ENCODE measurements at places on chromosomes 13 and 19.

- DNase-seq = no peak
Measured at GRCh38 chr13:21620861-21621260, 16.9 kb upstream of the MICU2 start.

GRCh38 chr19:40461669-40462221 is 3.8 kb downstream of the BLVRB start:
- no peak for DNase-seq

- no peak for DNase-seq
Measured at GRCh38 chr19:48672994-48673393, at the start of gene NTN5. Gene NTN5, minus strand, starts transcription at chr19:48673017. Its CDS starts 2,031 bp downstream, at chr19:48670986.

DNA sequence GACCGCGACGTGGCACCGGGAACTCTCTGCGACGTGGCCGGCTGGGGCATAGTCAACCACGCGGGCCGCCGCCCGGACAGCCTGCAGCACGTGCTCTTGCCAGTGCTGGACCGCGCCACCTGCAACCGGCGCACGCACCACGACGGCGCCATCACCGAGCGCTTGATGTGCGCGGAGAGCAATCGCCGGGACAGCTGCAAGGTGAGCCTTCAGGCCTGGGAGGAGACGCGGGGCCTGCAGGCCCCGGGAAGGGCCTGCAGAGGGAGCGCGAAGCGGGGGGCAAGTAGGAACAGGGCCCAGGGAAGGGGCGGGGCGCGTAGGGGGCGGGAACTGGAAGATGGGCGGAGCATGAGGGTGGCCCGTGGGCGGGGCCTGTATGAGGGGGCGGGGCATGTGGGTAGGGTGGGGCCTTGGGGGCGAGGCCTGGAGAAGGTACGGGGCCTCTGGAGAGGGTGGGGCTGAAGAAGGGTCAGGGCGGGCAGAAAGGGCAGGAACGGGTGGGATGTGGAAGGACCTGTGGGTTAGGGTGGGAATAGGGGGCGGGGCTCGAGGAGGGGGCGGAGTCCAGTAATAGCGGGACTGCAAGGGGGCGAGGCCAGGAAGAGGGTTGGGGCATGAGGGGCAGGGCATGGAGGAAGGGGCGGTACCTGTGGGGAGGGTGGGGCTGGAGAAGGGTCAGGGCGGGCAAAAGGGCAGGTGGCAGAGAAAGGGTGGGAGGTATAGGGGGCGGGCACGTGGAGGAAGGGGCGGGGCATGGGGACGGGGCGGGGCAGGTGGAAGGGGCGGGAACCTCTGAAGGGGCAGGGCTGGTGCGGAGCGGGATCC is 2.5 kb downstream of the CFD start:
- no peak for DNase-seq

GRCh38 chr19:3792114-3792513 is 5.9 kb upstream of the MATK start:
- DNase-seq = no peak

GRCh38 chr13:42625611-42626010 is 51.7 kb downstream of the TNFSF11 start:
- DNase-seq = no peak

DNA sequence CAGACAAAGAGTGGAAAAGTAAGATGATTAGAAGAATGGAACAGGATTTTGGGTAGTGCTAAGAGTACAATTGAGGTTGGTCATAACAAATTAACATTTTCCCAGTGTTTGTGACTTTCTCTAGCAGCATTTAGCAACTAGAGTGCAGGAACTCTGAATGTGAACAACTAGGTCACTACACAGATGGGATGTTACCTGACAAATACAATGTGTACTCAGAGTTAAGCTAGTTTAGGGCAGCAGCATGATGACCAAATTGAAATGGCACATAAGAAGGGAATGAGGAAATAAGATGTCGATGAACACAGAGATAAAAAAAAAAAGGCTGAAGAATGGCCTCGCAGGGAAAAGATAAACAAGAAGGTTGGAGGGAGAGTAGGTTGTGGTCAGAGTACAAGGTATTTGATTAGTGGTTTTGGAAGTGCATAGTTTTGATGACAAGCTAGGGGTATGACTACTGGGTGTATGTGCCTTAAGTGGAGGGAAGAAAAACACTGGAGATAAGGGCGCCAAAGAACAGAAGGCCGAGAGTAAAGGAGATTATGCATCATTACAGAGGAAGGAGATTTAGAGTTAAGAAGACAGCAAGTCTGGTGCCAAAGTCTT is 381.1 kb downstream of the FGF14 start:
- DNase-seq = no peak

DNA sequence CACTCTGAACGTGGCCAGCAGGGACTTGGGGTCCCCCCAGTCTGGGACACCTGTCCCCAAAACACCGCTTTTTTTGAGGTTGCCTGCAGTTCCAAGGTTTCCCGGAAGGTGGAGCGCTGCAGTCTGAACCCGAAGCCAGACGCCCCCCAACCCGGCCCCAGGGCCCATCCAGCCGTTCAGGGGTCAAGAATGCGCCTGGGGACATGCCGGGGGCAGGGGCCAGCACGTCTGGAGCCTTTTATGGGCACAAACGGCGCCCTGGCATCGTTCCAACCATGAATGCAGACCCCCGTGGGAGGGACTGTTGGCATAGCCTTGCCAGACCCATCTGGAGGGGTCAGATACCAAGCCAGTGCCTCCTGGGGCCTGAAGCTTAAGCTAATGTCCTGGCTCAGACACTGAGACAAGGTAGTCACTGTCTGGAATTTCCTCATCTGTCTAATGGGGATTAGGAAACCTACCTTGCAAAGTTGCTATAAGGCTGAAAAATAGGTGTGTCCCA is 6.9 kb downstream of the S1PR5 start:
- DNase-seq = no peak

- peak; percentile 99 for DNase-seq
Measured at GRCh38 chr19:38316477-38317067, 825 bp upstream of the YIF1B start.

DNA sequence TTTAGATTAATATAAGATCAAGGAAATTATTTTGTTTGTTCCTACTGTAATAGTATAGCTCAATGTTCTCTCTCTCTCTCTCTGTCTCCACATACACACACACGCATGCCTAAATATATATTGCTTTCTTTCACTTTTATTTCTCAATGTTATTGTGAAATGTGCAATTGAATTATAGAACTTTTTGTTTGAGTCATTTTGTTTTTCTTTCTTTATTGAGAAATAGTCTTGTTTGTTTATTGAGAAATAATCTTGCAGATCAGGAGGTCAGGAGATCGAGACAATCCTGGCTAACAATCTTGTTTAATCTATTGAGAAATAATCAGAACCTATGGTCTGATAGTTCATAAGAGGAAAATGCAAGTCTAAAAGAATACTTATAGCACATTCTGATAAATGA is 1581.3 kb downstream of the EFNB2 start:
- DNase-seq = no peak

GRCh38 chr13:36919171-36919832 is 736 bp downstream of the SMAD9 start:
- peak; percentile 56 for DNase-seq

GRCh38 chr13:25738342-25739196 is 313.2 kb downstream of the SHISA2 start:
- peak; percentile 4 for DNase-seq

DNA sequence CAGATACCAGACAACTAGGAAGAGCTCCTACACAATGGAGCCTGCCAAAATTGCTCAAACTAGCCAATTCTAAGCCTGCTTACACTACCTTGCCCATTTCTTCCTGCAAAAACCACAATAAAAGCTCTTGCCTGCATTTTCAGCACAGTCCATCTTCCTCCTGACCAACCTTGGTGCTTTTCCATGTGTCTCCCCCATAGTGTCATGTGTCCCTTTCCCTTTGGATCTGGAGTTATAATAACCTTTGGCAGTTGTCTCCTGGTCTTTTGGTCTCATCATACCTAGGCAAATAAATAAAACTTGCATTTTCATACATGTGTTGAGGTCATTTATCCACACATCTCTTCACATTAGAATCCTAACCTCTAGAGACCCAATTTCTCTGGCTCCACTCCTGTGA is 203.1 kb upstream of the TRPC4 start:
- DNase-seq = no peak

DNA sequence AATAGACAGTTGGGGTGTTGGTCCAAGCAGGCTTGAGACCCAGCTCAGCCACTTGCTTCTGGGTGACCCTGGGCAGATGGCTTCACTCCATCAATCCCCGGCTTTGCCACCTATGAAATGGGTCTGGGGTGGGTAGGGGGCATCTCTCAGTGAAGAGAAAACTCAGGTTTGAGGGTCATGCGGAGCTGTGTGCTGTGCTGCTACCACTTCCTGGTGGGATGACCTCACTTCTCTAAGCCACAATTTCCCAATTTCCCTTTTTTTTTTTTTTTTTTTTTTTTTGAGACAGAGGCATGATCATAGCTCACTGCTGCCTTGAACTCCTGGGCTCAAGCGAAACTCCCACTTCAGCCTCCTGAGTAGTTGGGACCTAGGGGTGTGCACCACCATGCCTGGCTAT is 4.6 kb upstream of the PLAUR start:
- DNase-seq = no peak

GRCh38 chr13:44211286-44211685 is 162.3 kb upstream of the SERP2 start:
- DNase-seq = no peak

DNA sequence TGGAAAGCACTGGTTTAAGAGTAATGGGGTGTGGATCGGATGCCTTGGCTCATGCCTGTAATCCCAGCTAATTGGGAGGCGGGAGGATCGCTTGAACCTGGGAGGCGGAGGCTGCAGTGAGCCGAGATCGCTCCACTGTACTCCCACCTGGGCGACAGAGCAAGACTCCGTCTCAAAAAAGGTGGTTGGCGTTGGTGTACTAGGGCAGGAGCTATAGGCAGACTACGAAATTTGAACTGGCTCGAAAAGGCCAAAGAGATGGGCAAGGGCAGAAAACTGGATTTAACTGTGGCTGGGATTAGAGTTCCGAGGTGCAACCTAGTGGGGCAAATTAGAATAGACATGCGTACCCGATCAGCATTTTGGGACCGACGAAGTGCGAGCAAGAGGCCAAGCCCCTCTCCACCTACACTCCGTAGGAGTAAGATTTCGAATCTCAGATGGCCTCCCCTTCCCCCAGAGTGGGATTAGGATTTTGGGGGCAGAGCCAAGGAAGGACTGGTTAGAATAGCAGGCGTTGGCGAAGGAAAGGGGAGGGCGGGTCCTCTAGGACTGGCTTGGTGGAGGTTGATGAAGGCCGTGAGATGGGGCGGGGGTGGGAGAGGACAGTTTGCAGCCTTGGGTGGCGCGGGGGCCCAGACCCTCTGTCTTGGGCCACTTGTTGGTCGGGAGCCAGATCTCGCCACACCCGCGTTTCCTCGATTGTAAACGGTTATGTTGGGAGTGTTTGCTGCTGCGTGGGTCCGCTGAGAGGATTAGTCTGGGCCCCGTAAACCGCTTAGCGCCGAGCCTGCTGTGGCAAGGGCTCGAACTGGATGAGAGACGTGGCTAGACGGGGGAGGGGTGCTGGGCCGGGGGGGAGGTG is 2.0 kb upstream of the INAFM1 start:
- peak; percentile 58 for DNase-seq

DNA sequence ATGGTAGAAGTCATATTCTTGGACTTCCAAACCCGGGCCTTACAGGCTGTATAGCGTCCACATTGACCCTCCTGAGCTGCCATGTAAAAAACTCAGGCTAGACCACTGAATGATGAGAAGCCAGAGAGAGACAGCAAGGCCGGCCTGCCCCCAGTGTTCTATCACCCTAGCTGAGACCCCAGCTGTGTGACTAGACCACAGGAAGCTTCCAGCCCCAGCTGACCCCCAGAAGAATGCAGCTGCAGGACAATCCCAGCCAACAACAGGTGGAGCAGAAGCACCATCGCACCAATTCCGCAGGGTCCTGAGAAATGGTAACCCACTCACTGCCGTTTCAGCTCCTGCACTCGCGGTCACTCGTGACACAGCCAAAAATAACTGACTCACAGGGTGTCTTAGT is 2.9 kb upstream of the ATP11A start:
- no peak for DNase-seq

DNA sequence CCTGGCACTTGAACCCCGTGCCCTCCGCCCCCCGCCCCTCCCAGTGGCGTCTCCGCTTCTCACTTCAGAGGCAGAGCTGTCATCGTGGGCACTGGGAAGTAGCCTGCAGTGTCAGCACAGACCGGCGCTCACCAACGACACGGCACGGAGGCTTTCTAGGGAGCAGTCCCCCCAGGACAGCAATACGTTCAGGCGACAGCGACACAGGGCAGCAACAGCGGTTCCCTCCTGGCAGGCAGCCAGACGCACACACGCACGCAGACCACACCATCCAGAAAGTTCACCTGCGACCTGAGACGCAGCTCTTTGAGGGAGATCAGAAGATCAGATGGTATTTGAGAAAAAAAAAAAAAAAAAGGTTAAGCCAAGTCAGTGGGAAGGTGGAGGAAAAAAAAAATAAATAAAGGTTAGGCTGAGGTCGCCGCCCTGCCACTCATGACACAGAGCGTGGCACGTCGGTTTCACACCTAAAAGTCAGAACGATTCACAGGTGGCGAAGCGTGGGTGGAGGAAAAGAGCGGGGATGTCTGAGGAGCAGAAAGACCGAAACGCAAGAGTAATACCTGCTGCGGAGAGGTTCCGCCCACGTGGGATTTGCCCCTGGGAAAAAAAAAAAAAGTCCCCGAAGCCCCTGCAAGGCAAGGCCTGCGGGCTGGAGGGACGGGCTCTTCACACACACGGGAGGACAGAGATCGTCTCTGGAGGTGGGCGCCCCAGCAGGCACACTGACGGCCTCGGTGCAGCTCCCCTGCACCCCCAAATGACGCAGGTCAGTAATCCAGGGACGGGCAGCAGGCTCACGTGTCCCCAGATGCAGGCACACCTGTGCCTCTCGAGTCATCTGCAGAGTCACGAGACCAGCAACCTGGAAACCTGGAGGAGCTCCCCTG is 94.5 kb downstream of the GNG7 start:
- DNase-seq = no peak

GRCh38 chr13:78398743-78399410 is 204.5 kb downstream of the POU4F1 start:
- no peak for DNase-seq

DNA sequence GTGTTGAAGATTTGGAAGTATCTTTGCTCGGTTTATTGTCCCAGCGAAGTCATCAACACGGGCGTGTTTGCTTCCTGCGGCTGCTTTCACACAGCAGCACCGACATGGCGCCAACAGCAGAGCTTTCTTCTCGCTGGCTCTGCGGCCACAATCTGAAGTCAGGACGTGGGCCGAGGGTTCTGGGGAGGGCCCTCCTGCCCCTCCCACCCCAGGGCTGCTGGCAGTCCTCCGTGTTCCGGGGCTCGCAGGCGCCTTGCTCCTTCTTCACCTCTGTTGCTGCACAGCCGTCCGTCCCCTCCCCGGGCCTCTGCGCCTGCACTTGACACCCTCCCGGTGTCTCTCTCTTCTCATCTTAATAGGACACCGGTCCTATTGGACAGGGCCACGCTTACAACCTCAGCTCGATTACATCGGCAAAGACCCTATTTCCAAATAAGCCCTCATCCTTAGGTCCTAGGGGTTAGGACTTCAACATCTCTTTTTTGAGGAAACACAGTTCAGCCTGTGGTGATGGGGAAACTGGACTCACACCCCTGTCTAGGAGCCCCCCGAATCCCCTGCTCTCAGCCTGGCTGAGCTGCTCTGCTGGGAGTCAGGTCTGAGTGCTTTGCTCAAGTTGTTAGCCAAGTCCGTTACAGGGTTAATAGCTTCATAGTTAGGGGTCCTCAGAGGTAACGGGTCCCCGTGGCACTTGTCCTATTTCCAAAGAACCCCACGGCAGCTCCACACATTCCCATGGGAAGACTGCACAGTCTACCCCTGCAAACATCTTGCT is 2.7 kb upstream of the TEX29 start:
- DNase-seq = no peak
